Purkinje cell (primary cell): ENCODE measurements at places on chromosomes 2 and 18. TPM values are rescaled to one million over a fixed set of nuclear protein-coding genes. Genes with fewer than 3 reads are reported as not detected.

The TP53I3 gene
- 0.24 and 1.3 TPM in 2 replicates for polyA plus RNA-seq

The EPB41L3 gene
- 180 and 211 TPM in 2 replicates for polyA plus RNA-seq

The TGIF1 gene
- 0.54 and 0.77 TPM in 2 replicates for polyA plus RNA-seq

The PUM2 gene
- polyA plus RNA-seq = 15.9 and 22.7 TPM in 2 replicates

The PNPT1 gene
- 24.4 and 35.1 TPM in 2 replicates for polyA plus RNA-seq

The TWIST2 gene
- not detected in 2 replicates for polyA plus RNA-seq

The TOGARAM2 gene
- 2.6 and 2.9 TPM in 2 replicates for polyA plus RNA-seq

The KCNJ3 gene
- 18.5 and 19.4 TPM in 2 replicates for polyA plus RNA-seq

The PJVK gene
- polyA plus RNA-seq = 6.1 and 6.6 TPM in 2 replicates

The ADAM23 gene
- polyA plus RNA-seq = 74.9 and 105 TPM in 2 replicates

The SERPINB10 gene
- not detected in 2 replicates for polyA plus RNA-seq

The KCNG2 gene
- not detected in 2 replicates for polyA plus RNA-seq
